ENCODE measurements at places on chromosomes 16 and 17.

DNA sequence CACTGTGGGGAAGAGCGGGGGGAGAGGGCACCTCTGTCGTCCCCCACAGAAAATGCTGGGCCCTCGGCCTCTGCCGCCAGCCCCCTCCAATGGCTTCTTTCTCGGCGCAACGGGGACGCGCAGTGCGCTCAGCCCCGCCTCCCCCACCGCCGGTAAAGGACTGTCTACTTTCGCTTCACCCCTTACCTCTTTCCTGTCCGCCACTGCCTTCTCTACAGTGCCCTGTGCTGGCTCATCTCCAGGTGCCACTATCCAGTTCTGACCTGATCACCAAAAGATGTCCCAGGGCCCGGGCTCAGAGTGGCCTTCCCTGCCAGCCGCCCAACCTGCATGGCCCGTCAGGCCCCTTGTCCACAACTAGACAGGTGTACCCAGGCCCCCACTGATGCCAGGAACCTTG lies 7.3 kb downstream of the ENDOV start:
- no peak for DNase-seq

- no peak for DNase-seq
Measured at GRCh38 chr17:35923609-35924114, 6.9 kb downstream of the RDM1 start.

DNA sequence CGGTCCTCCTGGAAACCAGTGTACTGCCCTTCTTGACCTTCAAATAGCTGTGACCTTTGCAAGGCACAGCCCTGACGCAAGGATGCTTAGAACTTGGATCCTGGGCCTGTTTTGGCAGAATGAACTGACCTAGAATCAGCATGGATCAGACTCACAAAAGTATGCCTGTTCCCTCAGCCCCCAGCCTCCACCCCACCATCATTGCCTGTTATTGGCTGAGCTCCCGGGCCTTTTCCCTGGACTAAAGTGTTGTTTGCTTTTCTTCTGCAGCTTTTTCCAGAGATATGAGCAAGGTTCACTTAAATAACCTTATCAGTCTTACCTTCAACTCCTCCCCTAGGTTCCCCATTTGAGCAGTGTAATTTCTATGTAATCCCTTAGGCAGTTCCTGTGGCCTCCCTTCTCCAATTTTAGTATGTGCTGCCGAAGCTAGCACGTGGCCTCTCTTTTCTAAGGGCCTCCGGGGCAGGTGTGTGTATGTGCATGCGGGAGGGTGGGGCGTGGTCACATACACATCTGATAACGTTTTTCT lies 347.4 kb downstream of the MAF start:
- DNase-seq, result no peak

DNA sequence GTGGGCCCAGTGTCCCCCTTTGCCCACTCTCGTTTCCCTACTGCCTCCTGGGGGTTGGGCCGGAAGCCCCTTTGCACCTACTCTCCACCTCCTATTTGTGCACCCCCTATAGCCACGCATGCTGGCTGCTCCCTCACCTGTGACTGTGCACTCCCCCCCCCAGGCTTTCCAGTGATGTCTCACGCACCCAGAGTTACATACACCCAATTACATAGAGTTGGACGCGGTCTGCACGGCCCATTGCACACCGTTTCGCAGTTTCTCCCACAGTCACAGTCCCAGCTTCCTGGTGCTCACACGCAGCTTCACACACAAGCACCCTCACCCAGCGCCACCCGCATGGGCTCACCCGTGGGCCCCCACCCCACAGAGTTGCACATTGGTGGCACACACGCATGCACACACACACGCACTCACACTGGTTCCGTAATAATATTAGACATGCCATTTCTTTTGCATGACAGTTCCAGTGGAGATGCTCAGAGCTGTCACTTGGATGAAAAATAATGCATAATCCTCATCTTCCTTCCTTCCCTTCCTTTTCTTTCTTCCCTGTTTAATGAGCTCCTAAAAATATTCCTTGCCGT lies 21.5 kb upstream of the C1QL1 start:
- no peak for DNase-seq

DNA sequence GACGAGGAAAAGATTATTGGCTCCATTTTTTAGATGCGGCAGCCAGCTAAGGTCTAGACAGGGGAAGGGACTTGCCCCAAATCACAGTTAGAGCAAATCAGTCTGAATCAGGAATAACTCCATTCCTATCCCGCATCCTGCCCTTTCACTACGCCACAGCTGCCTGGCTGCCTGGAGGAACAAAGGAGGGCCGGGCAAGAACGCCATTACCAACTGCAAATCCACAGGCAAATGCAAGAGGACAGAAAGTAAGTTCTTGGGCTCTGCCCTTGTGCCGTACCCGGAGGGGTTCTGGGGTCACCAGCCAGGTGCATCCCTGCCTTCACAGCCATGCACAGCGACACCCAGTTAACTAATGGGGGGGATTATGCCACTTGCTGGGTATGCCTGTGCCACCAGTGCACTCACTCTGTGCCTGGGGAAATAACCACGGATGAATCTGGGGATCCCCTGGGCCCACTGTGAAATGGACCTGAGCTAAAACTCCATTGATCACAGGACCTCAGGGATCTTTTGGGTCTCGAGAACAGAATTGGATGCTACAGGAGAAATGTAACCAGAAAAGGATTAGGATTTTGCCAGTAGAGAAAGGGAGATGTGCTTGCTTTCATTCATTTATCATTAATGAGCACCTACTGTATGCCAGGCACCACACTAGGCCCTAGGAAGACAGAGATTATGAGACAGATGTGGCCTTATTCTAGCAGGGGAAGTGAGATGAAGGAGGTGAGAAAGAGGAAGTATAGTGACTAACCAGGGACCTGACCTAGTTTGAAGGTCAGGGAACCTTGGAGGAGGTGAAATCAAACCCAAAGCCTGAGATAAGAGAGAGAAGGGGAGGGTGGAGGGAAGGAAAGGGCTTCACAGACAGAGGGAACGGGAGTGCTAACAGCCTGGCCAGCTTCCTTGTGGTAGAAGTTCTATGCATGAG lies 17.7 kb downstream of the BCL7C start:
- no peak for DNase-seq

- no peak for DNase-seq
Measured at GRCh38 chr16:58519707-58520106, 4.4 kb downstream of the SETD6 start.

- DNase-seq, result no peak
Measured at GRCh38 chr17:59483860-59484259, 81.5 kb upstream of the DHX40 start.

GRCh38 chr17:48391444-48391843 lies 38.6 kb downstream of the SKAP1 start:
- no peak for DNase-seq

DNA sequence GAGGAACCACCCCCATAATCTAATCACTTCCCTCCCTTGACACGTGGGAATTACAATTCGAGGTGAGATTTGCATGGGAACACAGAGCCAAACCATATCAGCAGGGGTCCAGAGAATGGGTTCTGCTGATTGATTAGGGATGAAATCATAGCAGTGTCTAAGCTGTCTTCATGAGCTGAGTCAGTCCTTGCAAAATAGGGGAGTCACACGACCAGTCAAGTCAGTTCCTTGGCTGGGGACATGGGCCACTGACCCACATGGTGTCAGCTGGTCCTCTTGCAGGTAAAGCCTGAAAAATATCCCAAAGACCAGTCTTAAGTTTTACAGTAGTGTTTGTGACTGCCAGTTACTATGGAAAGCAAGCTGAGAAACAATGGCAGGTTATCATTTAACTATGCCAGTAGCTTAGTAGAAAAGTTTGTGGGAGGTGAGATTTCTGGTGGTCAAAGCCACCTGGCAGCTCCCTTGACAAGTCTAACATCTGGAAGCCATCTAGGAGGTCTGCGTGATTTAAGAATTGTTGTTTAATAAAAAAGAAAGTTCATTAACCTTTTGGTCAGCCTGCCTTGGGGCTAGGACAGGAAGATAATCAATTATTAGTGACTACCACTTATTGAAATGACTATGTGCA lies 15.7 kb upstream of the ATF7IP2 start:
- DNase-seq, result no peak

- no peak for DNase-seq
Measured at GRCh38 chr16:55476625-55477533, 2.1 kb upstream of the MMP2 start.

DNA sequence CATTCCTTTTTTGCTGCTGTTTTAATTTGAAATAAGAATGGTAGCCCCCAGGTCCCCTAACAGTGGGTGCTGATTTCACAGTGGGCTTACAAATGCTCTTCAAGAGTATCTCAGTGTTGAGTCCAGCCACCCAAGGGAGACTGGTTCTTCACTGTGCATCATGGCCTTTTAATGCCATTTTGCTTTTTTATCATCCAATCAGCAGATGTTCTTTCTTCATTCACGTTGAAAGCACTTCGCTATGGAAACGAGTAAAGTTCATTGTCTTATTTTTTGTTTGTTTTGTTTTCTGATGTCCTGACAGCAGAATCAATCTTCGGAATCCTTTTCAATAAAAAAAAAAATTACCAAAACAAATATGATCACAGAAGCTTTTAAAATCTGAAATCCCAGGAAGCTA lies 429.0 kb downstream of the MAF start:
- no peak for DNase-seq

DNA sequence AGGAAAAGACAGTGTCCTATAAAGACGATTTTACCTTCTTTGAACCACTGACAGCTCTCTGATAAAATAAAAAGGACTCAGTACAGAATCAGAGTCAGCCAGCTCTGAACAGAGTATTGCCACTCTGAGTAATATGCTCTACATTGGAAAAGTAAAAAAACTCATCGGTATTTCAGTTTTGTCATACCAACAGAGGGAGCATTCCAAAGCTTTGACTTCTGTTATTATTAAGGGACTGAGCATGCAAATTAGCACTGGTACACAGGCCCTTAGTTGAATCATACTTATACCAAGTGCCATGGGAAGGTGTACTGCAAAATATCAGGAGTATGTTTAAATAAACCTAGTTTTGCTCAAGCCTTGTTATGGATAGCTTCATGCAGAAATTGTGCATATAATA lies 509.0 kb upstream of the KIF2B start:
- no peak for DNase-seq

DNA sequence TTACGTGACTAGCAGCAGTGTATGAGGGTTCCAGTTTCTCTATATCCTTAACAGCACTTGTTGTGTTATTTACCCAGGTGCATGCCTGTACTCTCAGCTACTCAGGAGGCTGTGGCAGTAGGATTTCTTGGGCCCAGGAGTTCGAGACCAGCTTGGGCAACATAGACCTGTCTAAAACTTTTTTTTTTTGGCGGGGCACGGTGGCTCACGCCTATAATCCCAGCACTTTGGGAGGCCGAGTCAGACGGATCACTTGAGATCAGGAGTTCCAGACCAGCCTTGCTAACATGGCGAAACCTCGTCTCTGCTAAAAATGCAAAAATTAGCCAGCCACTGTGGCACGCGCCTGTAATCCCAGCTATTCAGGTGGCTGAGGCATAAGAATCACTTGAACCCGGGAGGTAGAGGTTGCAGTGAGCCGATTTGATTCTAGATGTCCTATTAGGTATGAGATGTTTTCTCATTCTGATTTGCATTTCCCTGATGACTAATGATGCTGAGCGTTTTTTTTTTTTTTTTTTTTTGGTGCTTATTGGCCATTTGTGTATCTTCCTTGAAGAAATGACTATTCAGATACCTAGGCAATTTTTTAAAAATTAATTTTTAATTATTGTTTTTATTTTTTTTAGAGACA lies 13.4 kb downstream of the CASC3 start:
- no peak for DNase-seq

- no peak for DNase-seq
Measured at GRCh38 chr16:89242795-89243200, 25.3 kb downstream of the ZNF778 start.

- DNase-seq, result no peak
Measured at GRCh38 chr16:7545251-7545650, 212.6 kb downstream of the RBFOX1 start.

GRCh38 chr16:85473909-85474620 lies 139.1 kb upstream of the GSE1 start:
- DNase-seq, result no peak

GRCh38 chr17:33381201-33381600 lies 88.1 kb upstream of the ASIC2 start:
- DNase-seq, result no peak

DNA sequence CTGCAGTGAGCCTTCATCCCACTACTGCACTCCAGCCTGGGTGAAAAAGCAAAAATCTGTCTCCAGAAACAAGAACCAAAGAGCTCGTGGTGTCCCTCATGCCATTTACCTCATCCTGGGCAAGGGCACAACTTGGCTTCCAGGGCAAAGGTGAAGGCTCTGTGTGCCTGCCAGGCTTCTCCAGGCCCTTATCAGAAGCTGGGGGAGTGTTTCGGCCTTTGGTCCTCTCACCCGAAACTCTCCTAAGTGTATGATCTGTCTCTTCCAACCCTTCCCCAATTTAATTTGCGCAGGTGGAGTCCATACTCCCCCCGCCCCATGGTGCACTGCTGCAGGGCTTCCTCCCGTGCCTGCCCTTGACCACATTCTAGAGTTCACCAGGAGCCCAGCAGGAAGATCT lies 1.1 kb downstream of the CES2 start:
- no peak for DNase-seq

DNA sequence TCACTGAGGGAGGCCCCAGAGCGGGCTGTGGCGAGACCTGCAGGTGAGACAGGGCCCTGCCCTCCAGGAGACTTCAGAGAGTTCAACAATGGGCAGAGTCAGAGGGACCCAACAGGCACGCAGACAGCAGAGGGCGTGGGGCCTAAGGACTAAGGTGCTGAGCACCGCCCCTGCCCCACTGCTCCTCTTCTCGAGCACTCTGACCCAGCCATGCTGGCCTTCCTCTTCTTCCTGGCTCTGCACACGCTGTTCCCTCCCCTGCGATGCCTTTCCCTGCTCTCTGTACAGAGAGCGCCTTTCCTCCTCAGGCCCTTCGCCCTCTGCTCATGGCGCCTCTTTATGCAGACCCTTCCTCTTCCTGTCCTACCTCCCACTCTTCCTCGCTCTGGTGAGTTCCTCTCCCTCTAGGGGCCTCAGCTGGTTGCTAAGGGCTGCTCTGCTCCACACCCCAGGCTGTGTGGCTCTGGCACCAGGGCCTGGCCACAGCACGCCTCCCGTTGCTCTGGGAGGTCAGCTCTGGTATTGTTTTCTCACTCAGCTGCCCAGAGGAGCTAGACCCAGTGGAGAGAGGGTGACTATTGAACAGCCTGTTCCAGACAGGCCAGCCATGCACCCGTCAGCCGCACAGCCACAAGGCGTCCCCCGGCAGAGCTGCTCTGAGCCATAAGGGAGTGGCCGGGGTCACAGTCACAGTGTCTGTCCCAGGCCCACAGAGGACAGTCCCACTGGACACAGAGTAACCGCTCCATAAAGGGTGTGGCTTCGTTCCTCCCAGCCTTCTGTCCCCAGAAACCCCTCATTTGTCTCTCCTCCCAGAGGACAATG lies 13.6 kb upstream of the RASD1 start:
- no peak for DNase-seq

DNA sequence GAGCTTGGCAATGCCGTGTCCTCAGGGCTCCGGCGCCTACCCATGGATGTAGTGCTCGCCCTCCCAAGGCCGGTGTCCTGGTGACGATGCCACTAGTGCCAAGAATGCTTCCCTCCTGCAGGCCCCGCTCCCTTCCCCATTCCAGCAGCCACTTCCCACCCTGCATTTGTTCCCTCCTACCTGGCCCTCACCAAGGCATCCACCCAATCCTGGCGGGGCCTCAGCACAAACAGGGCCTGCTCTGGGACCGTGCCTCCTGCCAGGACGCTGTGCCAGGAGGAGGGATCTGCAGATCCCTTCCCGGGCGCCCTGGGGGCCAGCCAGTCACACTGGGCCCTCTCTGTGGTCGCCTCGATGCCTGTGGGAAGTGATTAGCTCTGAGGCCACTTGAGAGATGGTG lies 25.1 kb downstream of the ABR start:
- no peak for DNase-seq

GRCh38 chr17:57115916-57116315 lies 30.9 kb downstream of the AKAP1 start:
- DNase-seq, result no peak

- DNase-seq, result no peak
Measured at GRCh38 chr16:1331712-1332617, 1.5 kb upstream of the BAIAP3 start.
